ENCODE measurements at places on chromosomes 2 and 18.

- no peak for DNase-seq
Measured at GRCh38 chr18:13474907-13475545, 251.3 kb downstream of the FAM210A start.

DNA sequence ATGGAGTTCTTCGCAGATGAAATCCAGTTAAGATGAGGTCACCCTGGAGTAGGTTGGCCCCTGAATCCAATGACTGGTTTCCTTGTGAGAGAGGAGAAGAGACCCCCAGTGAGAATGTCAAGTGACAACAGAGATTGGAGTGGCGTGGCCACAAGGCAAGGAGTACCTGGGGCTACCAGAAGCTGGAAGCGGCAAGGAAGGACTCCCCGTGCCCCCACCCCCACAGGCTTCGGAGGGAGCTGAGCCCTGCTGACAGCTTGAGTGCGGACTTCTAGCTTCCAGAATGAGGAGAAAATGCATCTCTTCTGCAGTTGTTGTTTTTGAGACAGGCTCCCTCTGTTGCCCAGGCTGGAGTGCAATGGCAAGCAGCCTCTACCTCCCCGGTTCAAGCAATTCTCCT, 78.0 kb upstream of the HPCAL1 start:
- DNase-seq, result no peak

GRCh38 chr2:40740419-40740818, 288.5 kb upstream of the SLC8A1 start:
- DNase-seq, result no peak

GRCh38 chr2:217662984-217663602, 339.7 kb downstream of the TNS1 start:
- no peak for DNase-seq

DNA sequence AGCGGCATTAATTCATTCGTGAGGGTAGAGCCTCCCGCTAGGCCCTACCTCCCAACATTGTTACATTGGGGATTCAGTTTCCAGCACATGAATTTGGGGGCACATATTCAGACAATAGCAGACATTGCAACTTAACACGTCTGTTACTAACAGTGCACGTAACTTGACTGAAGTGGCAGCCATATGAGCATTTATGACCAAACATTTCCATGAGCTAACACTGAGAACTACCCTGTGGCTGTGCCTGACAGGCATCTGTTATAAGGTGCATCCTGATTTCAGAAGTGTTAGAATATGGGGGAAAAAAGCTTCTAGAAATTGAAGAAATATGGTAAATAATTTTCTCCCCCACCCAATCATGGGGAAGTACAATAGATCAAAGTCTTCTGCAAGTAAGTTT, 24.5 kb downstream of the MALT1 start:
- no peak for DNase-seq

DNA sequence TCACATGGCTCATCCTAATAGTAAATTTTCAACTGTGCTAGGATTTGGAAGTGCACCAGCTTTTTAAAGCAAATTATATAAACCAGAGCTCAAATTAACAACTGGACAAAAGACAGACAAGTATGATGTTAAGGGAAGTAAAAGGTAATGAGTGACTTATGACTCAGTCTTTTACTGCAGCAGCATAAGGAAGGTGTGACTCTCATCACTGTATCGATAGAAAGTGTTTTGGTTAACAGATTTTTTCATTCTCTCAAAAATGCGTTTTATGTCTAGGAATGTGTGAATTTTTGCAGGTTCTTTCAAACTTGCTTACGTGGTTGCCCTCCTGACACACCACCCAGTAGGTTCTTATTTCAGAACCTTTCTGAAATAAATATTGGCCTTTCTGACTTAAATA, 244.2 kb upstream of the BOD1L2 start:
- no peak for DNase-seq

DNA sequence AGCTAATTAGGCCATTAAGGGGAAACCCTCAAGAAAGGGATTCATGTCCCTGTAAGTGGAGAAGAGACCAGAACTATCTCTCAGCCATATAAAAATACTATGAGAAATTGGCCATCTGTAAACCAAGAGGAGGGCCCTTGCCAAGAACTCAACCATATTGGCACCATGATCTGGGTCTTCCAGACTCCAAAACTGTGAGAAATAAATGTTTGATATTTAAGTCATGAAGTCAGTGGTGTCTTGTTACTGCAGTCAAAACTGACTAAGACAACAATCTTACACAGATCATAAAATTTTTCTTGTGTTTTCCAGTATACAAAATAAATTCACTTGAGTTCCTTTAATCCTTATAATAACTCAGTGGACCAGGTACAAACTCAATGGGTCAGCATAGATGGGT, 589.8 kb upstream of the CDH2 start:
- no peak for DNase-seq

GRCh38 chr2:72915320-72915906, 1.9 kb upstream of the EMX1 start:
- DNase-seq, result no peak

DNA sequence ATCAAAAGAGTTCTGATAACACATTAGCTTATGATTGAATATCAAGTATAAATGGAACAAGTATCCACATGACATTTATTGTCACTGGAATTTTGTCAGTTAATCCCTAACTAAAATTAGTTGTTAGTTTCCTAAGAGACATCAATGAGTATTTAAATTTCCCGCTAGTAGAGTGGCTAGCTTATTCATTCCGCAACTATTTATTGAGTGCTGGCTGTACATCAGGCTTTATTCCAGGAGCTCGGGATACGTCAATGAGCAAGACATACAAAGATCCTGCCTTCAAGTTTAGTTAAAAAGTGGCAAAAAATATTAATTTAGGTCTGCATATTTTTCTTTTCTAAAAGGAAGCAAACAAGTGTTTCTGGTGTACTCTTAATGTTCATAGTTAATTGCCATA, 59.3 kb downstream of the PRKRA start:
- DNase-seq, result no peak

DNA sequence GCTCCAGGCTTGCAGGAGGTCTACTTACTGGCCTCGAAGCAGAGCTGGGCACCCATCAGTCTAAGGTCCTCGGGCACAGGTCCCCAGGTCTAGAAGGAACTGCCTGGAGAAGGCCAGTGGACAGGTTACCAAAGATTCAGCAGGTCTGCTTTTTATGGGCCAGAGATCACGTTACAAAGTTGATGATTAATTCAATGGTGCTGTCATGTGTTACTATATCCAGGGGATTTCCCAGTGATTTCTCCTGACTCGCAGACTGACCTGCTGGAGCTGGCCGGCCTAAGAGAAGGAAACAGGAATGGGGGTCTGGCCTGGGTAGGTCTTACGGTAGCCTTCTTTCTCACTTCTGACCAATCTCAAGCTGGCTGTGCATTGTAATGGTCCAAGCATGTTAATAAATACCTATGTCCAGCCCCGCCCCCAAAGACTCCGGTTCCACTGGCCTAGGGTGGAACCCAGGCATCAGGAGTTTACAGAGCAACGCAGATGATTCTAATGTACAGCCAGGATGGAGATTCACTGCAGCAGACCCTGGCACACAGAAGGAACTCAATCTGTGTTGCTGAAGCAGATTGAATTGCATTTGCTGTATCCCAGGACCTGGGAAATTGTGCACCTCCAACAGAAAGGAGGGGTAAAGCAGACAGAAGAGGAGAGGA, at the start of gene NEURL3:
NEURL3 (minus strand) TSS at position 127 of the 659 bp plus-strand sequence; CDS start at position 56, 71 bp downstream.
- DNase-seq, result no peak

- no peak for DNase-seq
Measured at GRCh38 chr2:130890941-130891669, 54.4 kb downstream of the ARHGEF4 start.

- no peak for DNase-seq
Measured at GRCh38 chr2:70886541-70886987, 49.1 kb upstream of the ATP6V1B1 start.

GRCh38 chr2:11389551-11390398, 45.3 kb upstream of the ROCK2 start:
- no peak for DNase-seq

Measured in T-cell (primary cell).